NCI-H1105 (cell line): ENCODE measurements at places on chromosomes 5 and 9.

- DNase-seq = no peak
Observed at GRCh38 chr9:127056446-127056845, 66.0 kb downstream of the ANGPTL2 start.

DNA sequence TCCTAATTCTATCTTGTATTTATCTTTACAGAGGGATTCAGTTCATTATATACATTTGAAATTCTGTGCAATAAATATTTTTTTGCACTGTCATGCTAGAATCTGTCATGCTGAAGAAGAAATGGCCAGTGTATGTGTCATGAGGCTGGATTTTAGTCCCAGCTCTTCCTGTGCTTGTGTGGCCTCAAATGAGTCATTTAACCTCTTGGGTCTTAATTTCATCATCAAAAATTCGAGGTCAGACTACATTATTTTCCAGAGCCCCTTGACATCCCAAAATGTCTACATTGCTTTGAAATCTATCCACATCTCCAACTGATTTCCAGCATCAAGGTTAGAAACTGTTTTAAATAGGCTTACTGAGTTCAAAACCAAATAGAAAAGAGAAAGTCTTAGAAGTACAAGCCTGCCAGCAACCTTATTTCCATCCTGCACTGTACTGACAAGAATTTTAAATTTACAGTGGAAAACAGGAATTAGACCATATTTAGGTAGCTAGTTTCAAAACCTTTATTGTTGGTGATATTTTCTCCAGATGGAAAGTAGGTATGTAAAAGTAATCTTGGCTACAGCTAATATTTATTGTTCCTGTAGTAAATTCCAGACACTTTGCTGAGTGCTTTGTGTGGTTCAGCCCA, 96.7 kb upstream of the MAMDC2 start:
- DNase-seq = no peak

- DNase-seq = no peak
Observed at GRCh38 chr9:33714989-33715388, 80.4 kb upstream of the PRSS3 start.

GRCh38 chr9:72193478-72193881, 44.2 kb downstream of the GDA start:
- DNase-seq = no peak

DNA sequence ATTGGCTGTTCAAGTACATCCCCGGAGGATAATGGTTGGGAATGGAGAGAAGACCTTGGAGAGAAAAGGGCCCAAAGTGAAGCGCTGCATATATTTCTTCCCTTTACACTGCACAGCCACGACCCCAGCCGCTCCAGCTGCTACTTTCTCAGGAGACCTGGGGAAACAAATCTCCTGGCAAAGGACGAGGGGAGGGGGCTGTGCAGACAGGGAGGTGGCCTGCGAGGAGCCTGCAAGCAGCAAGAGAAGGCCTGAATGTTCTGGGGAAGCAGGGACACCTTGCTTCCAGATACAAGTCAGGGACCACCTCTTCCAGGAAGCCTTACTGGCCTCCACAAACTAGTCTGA, 739 bp upstream of the PDLIM4 start:
- no peak for DNase-seq

DNA sequence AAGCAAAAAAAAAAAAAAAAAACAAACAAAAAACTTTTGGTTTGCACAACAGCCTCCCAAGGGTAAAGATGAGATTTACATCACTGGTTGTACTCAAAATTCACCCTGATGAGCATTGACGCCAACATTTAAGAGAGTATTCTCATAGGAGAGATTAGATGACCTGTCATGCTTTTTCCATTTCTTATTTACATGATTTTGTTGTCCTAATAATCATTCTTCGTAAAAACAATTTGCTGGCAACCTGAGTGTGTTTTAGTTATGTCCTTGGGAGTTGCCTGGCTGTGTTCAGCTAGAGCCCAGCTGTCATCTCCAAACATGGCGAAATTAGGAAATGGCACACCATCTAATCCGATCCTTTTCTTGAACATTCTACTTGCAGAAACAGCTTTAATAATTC, 186.4 kb upstream of the MRPS30 start:
- no peak for DNase-seq

DNA sequence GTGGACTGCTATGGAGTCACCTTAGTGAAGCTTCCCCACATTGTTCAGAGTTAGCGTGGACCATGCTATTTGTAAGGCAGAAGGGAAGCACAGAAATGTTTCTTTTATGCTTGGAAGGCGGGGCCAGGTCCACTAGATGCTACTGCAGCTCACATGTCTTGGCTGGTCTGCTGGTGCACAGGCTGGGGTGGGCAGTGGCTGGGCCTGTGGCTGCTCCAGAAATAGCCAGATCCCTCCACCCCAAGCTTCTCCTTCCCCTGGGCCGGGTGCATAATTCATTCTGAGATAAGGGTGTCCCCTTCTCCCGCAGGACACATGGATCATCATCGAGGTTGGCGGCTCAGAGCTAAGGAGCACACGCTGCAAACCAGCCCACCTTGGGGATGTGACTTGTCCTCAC, 14.5 kb upstream of the SEMA4D start:
- no peak for DNase-seq

GRCh38 chr9:30411571-30411970, 1972.9 kb upstream of the ACO1 start:
- DNase-seq = no peak

DNA sequence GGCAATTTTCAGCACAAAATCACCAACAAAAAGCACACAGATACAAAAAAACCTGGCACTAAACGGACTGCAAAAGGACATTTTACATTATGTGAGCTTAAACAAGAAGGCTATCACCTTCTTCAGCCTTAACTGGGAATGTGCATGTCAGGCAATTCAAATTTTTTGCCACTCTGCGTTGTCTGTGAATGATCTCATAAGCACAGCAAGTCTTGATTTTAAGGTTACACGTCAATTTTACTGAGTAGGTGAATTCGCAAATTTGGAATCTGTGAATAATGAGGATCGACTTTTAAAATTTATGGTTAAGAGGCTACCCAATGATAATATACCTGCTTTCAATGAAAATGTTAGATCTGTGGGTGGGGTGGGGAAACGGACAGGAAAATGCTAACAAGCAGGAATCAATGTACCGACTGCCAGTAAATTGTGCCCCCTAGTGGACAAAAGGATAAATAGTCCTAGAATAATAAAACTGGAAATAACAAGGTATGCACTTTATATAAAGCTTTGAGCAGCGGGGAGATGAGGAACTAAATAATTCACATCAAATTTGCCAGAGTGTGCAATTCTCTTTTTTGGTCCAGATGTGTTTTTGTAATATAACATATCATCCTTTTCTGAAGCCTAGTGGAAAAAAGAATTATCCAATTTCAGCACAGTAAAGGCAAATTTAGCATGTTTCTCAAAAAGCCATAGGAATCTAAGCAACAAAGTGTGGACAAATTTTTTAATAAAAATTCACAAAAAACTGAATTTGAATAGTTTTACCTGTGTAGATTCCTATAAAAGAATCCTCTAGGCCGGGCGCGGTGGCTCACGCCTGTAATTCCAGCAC, 20.5 kb downstream of the EQTN start:
- DNase-seq = peak; percentile 55

GRCh38 chr5:156444753-156445291, 117.9 kb downstream of the SGCD start:
- no peak for DNase-seq
